Inflammatory macrophage treated with lipopolysaccharide for 1 hour (primary cell): ENCODE measurements at places on chromosomes 11 and 22.
A peak's percentile ranks its signal among the peaks of the same experiment; 100 is the strongest.

GRCh38 chr11:15228331-15228849 lies 113.7 kb downstream of the INSC start:
- no peak for DNase-seq

GRCh38 chr11:68535098-68535497 lies 74.5 kb downstream of the PPP6R3 start:
- DNase-seq: no peak

DNA sequence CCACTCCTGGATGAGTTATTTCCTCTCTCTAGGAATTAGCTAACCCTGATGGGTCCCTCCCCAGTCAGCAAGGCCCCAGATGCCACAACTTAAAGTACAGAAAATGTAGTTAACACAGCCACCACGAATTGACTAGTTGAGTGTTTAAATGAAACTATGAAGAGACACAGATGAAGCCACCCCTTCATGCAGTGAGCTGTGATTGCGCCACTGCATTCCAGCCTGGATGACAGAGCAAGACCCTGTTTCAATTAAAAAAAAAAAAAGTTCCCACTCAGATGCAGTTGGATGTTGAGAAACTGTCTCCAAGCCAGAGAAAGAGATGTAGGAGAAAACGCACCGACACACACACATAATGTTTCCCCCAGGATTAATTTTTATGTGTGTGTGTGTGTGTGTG lies 53.3 kb downstream of the SCN3B start:
- no peak for DNase-seq

GRCh38 chr11:120039039-120039438 lies 98.9 kb downstream of the TRIM29 start:
- DNase-seq: no peak

GRCh38 chr22:40592352-40593113 lies 44.0 kb downstream of the MRTFA start:
- peak; percentile 76 for DNase-seq

GRCh38 chr11:47434011-47434786 lies 8.0 kb upstream of the PSMC3 start:
- DNase-seq: no peak

DNA sequence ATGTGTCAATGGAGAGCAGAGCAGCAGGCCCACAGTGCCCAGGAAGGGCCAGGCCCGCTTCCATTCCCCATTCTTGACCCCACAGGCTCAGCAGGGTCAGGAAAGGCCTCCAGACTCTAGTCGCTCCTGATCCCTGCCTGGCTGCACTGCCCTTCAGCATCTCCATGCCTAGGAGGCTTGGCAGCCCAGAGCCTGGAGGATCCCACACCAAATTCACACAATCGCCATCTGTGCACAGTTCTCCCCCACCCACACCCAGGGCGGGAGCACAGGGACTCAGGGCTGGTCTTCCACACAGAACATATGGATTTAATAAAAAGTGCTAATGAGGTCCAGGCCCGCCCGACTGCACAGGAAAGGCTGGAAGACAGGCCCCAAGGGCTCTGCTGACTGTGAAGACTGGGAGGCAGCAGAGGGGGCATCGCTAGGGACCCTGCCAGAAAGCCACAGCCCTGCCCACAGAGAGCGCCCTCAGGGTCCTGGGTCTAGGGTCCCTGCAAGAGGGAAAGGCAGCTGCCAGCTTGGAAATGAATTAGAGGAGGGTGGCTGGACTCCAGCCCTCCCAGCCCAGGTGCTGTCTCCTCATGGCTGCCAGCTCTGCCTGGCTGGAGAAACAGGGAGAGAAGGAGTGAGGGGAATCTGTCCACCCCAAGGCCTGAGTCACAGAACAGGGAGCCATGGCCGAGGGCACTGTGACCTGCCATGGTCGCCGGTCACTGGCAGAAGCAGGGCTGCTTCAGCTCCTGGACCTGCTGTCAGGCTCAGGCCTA lies 39.7 kb downstream of the DKK3 start:
- no peak for DNase-seq

DNA sequence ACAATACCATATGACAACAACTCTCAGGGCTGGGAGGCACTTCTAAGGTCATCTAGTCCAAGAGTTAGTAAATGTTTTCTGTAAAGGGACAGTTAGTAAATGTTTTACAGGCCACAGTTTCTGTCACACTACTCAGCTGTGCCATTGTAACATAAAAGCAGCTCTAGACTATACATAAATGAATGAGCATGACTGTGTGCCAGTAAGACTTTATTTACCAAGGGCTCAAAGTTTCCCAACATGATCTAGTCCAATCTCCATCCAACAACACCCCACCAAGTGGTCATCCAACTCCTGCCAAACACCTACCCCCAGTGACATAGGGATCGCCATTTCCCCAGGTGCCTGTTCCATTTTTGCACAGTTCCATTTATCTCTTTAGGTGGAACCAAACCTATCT lies 12.1 kb downstream of the SERGEF start:
- no peak for DNase-seq

- DNase-seq: no peak
Measured at GRCh38 chr11:62614275-62614674, 1.2 kb downstream of the ROM1 start.

DNA sequence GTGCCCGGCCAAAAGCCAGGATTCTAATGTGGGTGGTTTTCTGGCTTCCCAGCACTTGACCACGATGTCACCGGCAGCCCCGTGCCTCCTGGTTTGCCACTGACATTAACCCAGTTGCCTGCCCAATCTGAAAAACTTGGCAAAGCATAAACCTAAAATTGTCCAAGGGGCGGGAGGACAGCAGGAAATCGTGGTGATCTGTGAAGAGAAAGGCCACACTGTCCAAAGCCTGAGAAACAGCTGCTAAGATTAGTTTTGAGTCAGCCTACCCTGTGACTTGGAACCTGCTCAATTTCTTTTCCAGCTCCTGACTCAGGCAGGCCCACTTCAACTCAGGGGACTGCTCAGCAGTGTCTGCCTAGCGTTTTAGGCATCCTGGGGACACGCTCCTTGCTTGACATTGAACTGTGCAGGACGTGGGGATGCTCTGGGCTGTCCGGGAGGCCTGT lies 8.2 kb upstream of the F2 start:
- DNase-seq: no peak

DNA sequence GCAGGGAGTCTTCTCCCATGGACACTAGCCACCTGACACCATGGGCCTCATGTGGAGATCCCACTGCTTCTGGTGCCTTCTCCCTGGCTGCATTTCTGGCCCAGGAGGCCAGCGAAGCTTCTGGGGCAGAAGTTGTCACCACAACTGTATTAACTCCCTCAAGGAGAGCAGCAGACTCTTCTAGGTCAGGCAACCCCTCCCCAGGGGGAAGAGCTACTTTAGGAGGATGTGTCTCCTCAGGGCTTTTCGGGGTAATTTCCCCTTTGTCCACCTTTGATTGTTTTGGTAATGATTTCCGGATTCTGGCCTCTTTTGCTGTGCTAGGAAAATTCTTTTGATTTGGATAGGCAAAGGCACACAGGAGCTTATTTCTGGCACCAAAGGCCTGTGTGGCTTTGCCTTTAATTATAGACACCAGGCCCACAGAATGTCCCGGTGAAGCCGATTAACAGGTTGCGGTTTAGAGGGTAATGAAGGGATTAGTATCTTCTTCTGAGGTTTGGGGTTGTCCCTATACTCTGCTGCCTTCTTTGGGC lies 8.9 kb upstream of the UCP2 start:
- no peak for DNase-seq

DNA sequence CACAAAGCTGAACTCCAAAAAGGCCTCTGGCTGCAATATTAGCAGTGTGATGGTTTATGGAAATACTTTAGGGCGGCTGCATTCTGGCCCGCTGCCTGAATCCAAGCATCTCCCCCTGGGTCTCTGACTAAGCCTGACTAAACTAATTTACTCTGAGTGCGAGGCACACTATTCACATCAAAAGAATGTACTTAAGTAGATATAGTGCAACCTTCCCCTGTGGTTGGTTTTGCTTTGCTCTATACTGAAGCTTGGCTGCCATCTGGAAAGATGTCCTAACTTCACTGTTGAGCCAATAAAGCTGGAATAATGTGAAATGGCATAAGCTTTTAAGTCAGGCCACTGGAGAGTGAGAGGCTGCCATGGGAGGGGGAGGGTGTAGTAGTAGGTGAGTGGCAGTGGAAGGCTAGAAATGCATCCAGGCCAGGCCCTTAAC lies 321.6 kb downstream of the AASDHPPT start:
- DNase-seq: no peak

GRCh38 chr11:15519911-15520310 lies 405.2 kb downstream of the INSC start:
- no peak for DNase-seq

DNA sequence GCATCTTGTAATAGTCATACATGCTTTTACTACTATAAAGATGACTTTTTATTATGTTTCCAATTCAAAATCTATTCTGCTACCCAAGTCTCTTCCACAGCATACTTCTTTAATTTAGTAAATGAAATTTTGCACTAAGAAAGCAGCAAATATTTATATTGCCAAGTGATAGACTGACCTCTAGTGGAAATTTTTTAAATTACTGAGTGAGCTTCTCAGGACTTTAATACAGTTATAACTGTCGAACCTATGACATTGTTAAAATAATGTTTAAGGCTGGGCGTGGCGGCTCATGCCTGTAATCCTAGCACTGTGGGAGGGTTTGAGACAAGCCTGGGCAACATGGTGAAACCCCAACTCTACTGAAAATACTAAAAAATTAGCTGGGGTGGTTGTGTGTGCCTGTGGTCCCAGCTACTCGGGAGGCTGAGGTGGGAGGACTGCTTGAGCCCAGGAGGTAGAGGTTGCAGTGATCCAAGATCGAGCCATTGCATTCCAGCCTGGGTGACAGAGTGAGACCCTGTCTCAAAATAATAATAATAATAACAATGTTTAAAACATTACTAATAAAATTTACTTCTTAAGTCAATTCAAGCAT lies 27.3 kb downstream of the STK33 start:
- DNase-seq: peak; percentile 43

- DNase-seq: no peak
Measured at GRCh38 chr11:126039485-126040271, 23.0 kb downstream of the CDON start.

DNA sequence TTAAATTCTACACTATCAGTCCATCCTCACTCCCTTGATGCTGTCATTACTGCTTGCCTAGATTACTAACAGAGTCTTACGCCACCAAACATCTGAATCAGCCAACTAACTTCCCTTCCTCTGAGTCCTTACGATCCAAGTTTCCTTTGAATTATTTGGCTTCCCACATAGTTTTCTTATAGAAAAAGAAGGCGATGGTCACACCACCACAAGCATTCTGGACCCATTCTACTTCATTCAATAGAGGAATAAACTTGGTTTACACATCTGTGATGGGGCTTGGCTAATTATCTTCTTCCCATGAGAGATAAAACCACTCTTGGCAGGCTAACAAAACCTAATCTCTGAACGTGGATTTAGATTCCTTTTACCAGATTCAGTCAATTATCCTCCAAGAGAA lies 35.0 kb downstream of the INTS4 start:
- peak; percentile 5 for DNase-seq

- no peak for DNase-seq
Measured at GRCh38 chr11:9838961-9839360, 175.1 kb downstream of the SWAP70 start.

DNA sequence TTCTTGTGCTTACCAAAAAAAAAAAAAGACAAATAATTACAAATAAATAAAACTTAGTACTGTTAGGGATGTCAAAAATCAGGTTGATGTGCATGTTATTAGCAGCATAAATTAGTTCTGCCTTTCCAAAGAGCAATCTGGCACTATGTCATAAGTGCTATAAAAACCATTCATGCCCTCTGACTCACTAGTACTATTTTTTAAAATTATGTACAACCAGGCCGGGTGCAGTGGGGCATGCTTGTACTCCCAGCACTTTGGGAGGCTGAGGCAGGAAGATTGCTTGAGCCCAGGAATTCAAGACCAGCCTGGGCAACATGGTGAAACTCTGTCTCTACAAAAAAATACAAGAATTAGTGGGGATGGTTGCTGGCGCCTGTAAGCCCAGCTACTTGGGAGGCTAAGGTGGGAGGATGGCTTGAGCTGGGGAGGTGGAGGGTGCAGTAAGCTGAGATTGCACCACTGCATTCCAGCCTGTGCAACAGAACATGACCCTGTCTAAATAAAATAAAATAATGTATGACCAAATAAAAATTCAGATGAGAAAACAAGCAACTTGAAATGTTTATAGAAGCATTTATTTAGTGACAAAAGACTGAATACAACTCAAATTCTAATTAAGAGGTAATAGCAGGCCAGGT lies 25.3 kb downstream of the UEVLD start:
- DNase-seq: no peak

GRCh38 chr11:27385245-27385644 lies 22.2 kb upstream of the CCDC34 start:
- DNase-seq: no peak

DNA sequence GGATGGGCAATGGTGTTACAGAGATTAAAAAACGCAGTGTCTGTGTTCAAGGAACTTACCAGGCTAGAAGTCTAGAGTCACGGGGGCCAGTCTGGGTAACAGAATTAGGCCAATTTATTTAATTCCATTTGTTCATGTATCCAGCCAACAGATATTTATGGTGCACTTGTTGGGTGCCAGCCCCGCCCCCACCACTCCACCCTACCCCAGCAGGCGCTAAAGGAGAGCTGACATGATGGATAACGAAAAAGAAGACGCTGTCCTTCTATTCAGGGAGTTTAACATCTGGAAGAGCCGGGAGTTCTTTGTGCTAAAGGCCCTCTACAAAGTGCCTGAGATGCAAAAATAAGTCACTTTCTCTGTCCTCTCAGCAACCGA lies 1.1 kb upstream of the BMAL1 start:
- DNase-seq: no peak

- no peak for DNase-seq
Measured at GRCh38 chr11:73866586-73866996, 10.1 kb downstream of the COA4 start.

GRCh38 chr11:11992257-11993212 lies 15.9 kb downstream of the DKK3 start:
- no peak for DNase-seq

- DNase-seq: no peak
Measured at GRCh38 chr11:9313648-9314290, 624 bp downstream of the TMEM41B start.

DNA sequence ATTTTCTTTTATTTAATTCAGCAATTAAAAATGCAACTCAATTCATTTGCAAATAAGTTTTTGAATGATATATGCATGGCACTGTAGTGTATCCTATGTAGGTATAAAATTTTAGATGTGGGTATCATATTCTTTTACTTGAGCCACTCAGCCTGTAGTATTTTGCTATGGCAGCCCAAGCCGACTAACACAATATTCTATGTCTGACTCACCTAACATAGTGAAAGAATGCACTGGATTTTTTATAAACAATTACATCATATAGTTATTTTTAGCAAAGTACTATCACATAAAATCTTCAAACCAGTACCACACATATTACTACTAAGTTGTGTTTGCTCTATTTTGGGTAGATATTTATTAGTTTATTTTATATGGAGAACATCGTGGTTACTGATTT lies 21.9 kb upstream of the GRIA4 start:
- DNase-seq: no peak

DNA sequence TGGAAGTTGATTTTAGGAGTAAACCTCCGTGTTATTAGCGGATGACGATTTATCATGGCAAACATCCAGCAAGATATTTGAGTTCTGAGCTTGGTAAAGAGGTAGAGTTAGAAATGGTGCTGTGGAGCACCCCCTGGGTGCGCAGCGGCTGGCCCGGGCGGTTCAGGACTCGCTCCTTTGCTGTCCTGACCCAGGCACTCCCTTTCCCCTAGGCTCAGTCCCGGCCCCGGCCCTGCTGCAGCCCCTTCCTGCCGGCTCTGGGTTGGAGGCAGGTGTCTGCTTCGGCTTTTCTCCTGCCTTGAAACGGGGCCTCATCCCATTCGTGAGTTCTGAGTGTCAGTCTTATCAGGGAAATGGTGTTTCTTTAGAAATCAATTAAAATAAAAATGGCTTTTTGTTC lies 33.4 kb downstream of the AP2A2 start:
- no peak for DNase-seq
